Activated CD8-positive, alpha-beta memory T cell treated with anti-CD3 and anti-CD28 coated beads, Interleukin-2, amount 50 U/mL, for 48 hours (primary cell): ENCODE measurements at places on chromosomes 7 and 10.

DNA sequence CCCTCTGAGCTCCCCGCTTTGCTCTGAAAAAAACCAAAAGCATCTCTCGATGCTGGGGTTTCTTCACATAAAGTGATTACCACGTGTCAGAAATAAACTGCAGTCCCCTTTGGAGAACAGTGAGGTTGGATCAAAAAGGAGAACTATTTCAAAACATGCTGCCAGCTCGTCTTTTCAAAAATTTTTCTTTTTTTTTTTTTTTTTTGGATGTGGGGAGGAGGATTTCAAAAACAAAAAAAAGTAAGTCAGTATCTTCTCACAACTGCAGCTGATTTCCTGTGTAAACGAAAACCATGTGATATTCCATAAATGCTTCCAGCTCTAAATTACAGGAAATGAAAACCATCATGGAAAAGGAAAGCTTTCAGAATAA, 155.0 kb upstream of the LYZL2 start:
- DNase-seq: no peak

- no peak for DNase-seq
These were observed 9.8 kb upstream of the CYP2C18 start for GRCh38 chr10:94673614-94674321.

DNA sequence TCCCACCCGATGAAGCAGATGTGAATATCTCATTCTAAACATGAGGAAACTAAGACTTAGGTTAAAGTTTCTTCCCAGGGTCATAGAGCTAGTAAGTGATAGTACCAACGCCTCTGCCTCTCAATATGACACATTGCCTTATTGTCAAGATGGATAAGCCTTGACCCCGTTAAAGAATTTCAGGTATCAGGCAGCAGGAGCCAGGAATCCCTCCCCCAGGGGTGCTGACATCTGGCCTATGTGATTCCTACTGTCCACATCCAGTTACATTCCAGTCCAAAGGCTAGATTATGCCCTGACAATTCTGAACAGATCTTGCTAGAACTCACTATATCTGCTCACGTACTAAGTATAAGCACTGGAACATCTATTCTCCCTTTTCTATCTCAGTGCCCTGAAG, 58.0 kb upstream of the ASAH2 start:
- DNase-seq: no peak

DNA sequence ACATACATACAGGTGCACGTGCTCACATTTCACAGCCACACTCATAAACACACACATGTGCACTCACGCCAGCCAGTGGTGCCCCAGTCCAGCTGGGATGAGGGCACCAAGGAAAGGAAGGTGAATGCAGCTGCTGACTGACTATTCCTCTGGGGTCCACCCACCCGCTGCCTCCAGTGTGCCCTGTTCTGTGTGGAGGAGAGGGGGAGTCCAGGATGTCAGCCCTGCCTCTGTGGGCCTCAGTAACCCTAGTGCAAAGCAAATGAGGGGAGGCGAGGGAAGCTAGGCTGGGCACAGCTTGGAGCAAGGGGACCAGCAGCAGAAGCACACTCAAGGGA, 57.6 kb downstream of the YKT6 start:
- peak; percentile 66 for DNase-seq

- no peak for DNase-seq
These were observed 231.7 kb upstream of the CNTNAP2 start for GRCh38 chr7:145884716-145885514.

DNA sequence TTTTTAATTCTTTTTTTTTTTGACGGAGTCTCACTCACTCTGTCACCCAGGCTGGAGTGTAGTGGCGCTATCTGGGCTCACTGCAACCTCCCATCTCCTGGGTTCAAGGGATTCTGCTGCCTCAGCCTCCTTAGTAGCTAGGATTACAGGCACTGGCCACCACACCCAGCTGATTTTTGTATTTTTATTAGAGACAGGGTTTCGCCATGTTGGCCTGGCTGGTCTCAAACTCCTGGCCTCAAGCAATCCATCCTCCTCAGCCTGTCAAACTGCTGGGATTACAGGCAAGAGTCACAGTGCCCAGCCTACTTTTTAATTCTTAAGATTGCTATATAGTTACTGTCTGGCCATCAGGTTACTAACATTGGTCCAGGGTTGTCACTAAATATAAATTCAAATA, 59.6 kb downstream of the ZNF277 start:
- DNase-seq: no peak

- DNase-seq: peak; percentile 61
These were observed 58.6 kb upstream of the COL13A1 start for GRCh38 chr10:69742928-69743602.

GRCh38 chr10:69458430-69459100, 7.3 kb downstream of the TSPAN15 start:
- no peak for DNase-seq

DNA sequence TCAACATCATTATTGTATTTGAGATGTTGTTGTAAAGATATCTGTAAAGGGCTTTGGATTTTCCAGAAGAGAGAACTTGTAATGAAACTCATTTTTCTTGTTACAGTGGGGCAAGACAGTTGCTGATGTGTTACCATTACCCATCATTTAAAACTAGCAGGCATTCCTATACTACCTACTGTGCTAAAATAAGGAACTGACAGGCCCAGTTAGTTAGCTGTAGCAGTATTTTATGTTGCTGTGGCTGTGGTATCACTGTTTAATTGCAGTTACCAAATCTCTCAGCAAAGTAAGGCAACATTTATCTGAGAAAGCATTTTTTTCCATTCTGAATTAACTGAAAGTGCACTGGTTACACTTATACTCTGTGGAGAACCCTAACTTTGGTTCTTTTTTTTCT, 9.9 kb downstream of the ST7 start:
- no peak for DNase-seq

DNA sequence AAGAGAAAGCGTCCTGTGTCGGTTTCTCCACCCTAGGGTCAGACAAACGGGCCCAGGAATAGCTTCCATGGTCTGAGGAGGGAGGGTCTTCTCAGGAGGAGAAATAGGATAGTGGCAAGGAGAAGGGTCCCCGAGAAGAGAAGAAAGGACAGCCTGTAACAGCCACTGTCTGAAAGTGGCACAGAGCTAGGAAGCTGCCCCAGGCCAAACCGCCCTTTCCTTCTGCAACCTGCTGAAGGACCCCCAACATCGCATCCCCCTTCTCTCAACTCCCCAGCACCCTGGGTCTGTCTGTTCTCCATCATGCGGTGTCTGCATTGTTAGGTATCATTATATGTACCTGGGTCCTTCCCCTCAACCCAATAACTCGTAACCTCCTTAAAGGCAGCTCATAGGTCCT, 47.1 kb downstream of the COL17A1 start:
- no peak for DNase-seq

DNA sequence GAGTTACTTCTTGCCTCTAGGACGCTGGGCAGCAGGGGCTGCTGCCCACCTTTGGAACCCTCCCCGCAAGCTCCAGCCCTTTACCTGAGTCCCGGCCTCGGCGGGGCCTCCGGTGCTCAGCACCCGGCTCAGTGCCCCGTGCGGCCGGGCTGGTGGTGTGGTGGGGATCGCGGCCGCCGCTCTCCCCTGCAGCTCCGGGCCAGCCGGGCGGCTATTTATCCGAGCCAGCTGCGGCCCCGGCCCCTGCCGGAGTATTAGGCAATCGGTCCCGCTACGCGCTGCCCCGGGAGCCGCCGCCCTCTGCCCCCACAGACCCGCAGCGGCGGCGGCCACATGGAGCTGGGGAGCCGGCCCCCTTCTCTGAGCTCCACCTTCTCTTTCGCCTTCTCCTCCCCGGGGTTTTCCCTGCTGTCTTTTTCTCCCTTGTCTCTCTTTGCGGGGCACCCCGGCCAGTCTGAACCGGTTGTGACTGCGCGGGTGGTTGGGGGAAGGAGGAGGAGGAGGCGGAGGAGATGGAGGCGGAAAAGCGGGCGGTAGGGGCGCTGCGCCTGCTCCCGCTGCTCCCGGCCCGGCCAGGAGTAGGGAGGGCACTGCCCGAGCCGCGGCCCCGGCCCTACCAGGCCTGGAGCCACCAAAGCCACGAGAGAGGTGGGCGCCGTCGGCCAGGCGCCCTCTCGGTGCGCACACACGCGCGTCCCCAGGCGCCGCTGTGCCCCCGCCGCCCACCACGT, at the start of gene SLC16A9:
Gene SLC16A9, minus strand, starts transcription at position 456 of the 731 bp plus-strand sequence. CDS start 25,559 bp downstream, outside the sequence.
- peak; percentile 68 for DNase-seq

DNA sequence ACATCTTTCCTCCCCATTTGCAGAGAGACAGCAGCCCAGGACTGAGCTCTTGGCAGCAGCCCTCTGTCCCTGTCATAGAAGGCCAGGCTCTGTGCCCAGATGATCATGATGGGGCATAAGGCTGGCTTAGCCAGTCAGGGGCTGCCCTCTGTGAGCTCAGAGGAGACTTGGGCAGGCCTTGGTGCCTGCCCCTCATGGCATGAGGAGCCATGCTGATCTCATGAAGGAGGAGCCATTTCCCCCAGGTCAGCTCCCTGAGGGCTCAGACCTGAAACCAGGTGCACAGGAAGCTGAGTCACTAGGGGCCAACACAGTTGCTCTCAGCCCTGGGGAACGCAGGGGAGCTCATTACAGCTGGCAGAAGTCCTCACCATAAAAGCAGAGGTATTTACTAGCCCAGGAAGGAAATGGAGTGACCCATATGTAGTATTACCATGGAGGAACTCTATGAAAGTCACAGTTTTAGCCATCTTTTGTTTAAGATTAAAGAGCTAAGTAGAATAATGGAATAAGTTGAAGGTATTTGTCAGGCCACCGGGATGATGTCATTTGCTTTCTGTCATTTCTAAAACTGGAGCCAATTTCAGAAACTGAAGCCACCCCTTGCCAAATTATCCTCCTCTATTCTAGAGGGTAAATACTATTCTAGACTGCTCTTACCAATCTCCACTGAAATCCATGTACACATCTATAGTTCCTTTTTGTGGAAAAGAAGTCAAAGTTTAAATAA, 362.4 kb upstream of the ZNF32 start:
- DNase-seq: peak; percentile 56
